ENCODE measurements at places on chromosomes 2 and 18. TPM values are rescaled to one million over a fixed set of nuclear protein-coding genes. Genes with fewer than 3 reads are reported as not detected.

NTSR2 gene
- total RNA-seq, result not detected

NT5DC4 gene
- total RNA-seq, result not detected

BOLL gene
- not detected for total RNA-seq

ARHGAP25 gene
- total RNA-seq, result 126 TPM

HMSD gene
- total RNA-seq, result 5.5 TPM

HOXD3 gene
- not detected for total RNA-seq

DNA sequence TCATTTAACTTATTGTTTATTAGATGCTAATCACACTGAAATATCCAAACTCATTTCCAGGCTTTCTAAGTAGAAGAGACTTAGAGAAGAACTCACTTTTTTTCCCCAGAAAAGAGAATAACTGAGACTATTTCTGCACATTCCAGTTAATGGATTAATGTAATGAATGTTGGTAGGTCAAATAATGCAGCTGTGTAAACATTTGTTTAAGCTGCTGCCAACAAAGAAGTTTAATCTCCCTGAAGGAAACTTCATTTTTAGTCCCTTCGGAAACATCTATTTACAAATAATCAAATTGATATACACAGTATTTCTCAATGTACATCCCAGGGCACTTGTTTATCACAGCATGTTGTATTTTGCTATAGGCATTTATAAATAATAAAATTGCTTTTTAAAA lies 126.9 kb downstream of the KCNS3 start:
- no peak overlapping the region for H3K4me3 ChIP-seq
- no peak overlapping the region for H3K27ac ChIP-seq
- no peaks in the 10 kb centered on the region for H3K27me3 ChIP-seq

GRCh38 chr18:51279367-51279984 lies 82.0 kb upstream of the MEX3C start:
- peaks cover 9% of the 10 kb centered on the region for H3K4me1 ChIP-seq
- H3K4me3 ChIP-seq, result no peak overlapping the region
- H3K27me3 ChIP-seq, result no peaks in the 10 kb centered on the region
- no peak for DNase-seq

GRCh38 chr2:61952288-61952687 lies 46.8 kb downstream of the COMMD1 start:
- no peaks in the 10 kb centered on the region for H3K27me3 ChIP-seq
- no peaks in the 10 kb centered on the region for H3K36me3 ChIP-seq
- H3K27ac ChIP-seq, result no peak overlapping the region
- H3K4me3 ChIP-seq, result no peak overlapping the region
- DNase-seq, result no peak

GRCh38 chr2:65334714-65335113 lies 97.7 kb downstream of the SPRED2 start:
- H3K27ac ChIP-seq, result no peak overlapping the region
- no peaks in the 10 kb centered on the region for H3K4me1 ChIP-seq
- DNase-seq, result no peak
- no peak overlapping the region for H3K4me3 ChIP-seq
- no peaks in the 10 kb centered on the region for H3K36me3 ChIP-seq

DNA sequence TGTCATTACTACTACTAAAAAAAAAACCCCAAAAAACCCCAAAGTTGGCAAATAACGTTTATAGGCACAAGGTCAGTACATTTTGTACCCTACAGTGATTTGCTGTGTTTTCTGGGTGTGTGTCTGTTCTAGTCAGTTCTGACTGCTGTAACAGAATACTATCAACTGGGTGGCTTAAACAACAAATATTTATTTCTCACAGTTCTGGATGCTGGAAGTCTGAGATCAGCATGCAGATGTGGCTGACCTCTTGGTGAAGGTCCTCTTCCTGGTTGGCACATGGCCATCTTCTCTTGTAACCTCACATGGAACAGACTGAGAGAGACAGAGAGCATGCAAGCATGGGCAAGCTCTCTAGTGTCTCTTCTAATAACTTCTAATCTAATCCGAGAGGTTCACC lies 103.1 kb downstream of the CERS6 start:
- no peaks in the 10 kb centered on the region for H3K27me3 ChIP-seq
- no peak overlapping the region for H3K4me3 ChIP-seq
- H3K36me3 ChIP-seq, result peaks cover 6% of the 10 kb centered on the region
- DNase-seq, result no peak

GRCh38 chr2:167336213-167336612 lies 447.9 kb downstream of the XIRP2 start:
- H3K4me1 ChIP-seq, result no peaks in the 10 kb centered on the region
- H3K27ac ChIP-seq, result no peak overlapping the region
- no peak overlapping the region for H3K4me3 ChIP-seq
- no peaks in the 10 kb centered on the region for H3K27me3 ChIP-seq
- no peaks in the 10 kb centered on the region for H3K36me3 ChIP-seq

GRCh38 chr2:3756306-3756705 lies 52.9 kb downstream of the DCDC2C start:
- H3K4me3 ChIP-seq, result no peak overlapping the region
- no peak overlapping the region for H3K27ac ChIP-seq
- H3K27me3 ChIP-seq, result no peaks in the 10 kb centered on the region
- H3K4me1 ChIP-seq, result no peaks in the 10 kb centered on the region
- no peak for DNase-seq
- H3K36me3 ChIP-seq, result no peaks in the 10 kb centered on the region

GRCh38 chr18:43093646-43094045 lies 21.8 kb downstream of the RIT2 start:
- no peak overlapping the region for H3K4me3 ChIP-seq
- H3K36me3 ChIP-seq, result no peaks in the 10 kb centered on the region
- no peak for DNase-seq
- no peak overlapping the region for H3K27ac ChIP-seq

DNA sequence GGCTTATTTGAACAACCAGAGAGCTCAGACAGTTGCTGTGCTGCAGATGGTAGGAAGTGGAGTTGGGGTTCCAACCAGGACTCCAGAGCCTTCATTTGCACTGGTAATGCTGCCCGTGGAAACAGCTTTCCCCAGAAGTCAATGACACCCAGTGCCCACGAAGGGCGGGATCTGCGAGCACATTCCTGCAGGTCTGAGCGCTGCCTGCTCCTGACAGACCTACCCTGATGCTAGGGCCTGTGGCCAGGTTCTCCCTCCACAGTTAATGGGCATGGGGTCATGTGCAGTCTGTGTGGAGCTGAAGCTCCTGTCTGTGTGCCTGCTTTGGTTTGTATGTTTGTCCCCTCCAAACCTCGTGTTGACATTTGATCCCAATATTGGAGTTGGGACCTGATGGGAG lies 299.0 kb upstream of the HS6ST1 start:
- H3K27me3 ChIP-seq, result peaks cover 15% of the 10 kb centered on the region
- no peak for DNase-seq
- no peak overlapping the region for H3K27ac ChIP-seq

GRCh38 chr2:206424134-206424533 lies 19.2 kb upstream of the ADAM23 start:
- H3K4me3 ChIP-seq, result no peak overlapping the region
- peaks cover 5% of the 10 kb centered on the region for H3K27me3 ChIP-seq
- no peak for DNase-seq
- H3K27ac ChIP-seq, result no peak overlapping the region
- no peaks in the 10 kb centered on the region for H3K4me1 ChIP-seq
- H3K36me3 ChIP-seq, result no peaks in the 10 kb centered on the region

DNA sequence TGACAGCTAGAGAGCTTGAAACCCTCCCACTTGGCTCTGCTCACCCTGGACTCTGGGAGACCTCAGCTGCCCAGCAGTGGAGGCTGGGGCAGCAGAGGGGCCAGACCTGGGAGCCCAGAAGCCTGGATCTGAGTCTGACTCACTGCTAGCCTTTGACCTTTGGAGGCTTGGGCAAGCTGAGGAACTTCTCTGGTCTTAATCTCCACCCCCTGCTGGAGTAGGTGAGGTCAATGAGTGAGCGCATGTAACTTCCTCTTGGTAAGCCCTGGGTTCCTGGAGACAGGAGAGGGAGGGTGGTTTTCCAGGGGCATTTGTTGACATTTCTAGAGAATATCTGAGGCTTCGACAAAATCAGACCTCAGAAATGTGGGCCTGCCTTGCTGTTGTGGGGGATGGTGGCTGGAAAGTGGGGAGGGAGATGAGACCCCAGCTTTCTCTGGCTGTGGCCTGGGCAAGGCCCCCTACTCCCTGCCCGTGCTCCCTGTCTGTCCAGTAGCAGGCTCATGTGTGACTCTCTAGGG lies 73.0 kb upstream of the YWHAQ start:
- H3K27ac ChIP-seq, result peak overlapping the region; percentile 84
- peak; percentile 64 for DNase-seq
- no peaks in the 10 kb centered on the region for H3K27me3 ChIP-seq
- no peak overlapping the region for H3K4me3 ChIP-seq
- peaks cover 64% of the 10 kb centered on the region for H3K4me1 ChIP-seq

DNA sequence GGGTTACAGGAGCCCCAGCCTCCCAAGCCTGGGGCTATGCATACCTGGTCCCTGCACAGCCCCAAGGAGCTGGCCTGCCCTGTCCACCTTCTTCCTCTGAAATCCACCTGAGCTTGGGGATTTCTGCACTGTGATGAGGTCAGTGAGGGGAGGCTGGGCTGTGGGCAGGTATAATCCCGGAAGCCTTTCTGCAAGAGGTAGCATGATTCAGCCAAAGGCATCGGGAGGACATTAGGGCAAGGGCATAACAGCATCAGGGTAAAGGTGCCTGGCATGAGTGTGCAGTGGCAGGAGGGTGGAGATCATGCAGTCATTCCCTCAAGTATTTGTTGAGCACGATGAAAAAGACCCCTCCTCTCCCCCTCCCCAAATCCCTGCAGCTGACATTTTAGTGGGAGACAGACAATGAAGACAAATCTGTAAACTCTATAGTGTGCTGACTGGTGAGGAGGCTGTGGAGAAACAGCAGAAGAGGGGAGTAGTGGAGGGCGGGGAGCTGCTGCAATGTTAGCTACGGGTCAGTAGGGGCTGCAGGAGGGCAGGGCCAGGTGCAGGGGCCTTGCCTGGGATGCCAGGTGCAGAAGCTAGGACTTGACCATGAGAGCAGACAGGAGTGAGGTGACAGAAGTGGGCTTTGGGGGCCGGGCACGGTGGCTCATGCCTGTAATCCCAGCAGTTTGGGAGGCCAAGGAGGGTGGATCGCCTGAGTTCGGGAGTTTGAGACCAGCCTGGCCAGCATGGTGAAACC lies 18.7 kb downstream of the ZFP36L2 start:
- no peak for DNase-seq
- no peak overlapping the region for H3K4me3 ChIP-seq
- H3K4me1 ChIP-seq, result peaks cover 4% of the 10 kb centered on the region

GRCh38 chr2:73134471-73134870 lies 21.7 kb upstream of the RAB11FIP5 start:
- H3K4me3 ChIP-seq, result no peak overlapping the region
- H3K27me3 ChIP-seq, result peaks cover 18% of the 10 kb centered on the region
- H3K4me1 ChIP-seq, result no peaks in the 10 kb centered on the region
- no peak overlapping the region for H3K27ac ChIP-seq
- no peak for DNase-seq
- no peaks in the 10 kb centered on the region for H3K36me3 ChIP-seq

GRCh38 chr2:237674731-237675276 lies 47.4 kb downstream of the LRRFIP1 start:
- peak overlapping the region; percentile 75 for H3K4me3 ChIP-seq
- peak; percentile 90 for DNase-seq
- H3K36me3 ChIP-seq, result no peaks in the 10 kb centered on the region
- H3K4me1 ChIP-seq, result peaks cover 47% of the 10 kb centered on the region

- peaks cover 86% of the 10 kb centered on the region for H3K4me1 ChIP-seq
- no peak overlapping the region for H3K4me3 ChIP-seq
- no peaks in the 10 kb centered on the region for H3K27me3 ChIP-seq
- no peak for DNase-seq
- H3K36me3 ChIP-seq, result peaks cover 58% of the 10 kb centered on the region
Observed at GRCh38 chr2:177255227-177255601, 9.3 kb downstream of the NFE2L2 start.

DNA sequence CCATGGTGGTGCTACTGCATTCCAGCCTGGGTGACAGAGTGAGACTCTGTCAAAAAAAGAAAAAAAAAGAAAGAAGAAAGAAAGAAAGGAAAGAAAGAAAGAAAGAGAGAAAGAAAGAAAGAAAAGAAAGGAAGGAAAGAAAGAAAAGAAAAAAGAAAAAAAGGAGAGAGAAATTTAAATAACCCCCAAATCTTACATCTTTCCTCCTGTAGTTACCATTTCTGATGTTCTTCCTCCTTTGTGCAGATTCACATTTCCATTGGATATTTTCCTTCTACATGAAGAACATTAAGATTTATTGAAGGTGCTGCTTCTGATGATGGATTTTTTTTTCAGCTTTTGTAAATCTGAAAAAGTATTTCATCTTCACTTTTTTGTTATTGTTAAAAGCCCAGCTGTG lies 97.4 kb upstream of the TGFA start:
- peaks cover 4% of the 10 kb centered on the region for H3K4me1 ChIP-seq
- H3K36me3 ChIP-seq, result no peaks in the 10 kb centered on the region
- H3K27me3 ChIP-seq, result peaks cover 46% of the 10 kb centered on the region
- H3K27ac ChIP-seq, result no peak overlapping the region
- H3K4me3 ChIP-seq, result no peak overlapping the region

DNA sequence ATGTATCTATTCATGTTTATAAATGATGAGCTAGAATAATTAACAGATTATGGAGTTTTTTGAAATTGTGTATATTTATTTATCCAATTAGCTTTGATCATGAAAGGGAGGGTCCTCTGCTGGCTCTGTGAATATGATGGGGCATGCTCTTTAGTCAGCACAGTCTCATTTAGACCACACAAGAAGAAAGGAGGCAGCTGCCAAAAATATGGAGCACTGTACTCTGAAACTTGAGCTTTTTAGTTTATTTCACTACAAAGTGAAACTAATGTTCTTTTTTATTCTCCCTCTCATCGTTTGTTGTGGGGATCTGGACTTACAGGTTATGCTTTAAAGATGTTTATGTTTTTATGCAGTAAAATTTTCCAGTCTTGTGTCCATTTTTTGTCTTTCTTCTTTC lies 266.9 kb upstream of the GULP1 start:
- H3K4me1 ChIP-seq, result no peaks in the 10 kb centered on the region
- H3K4me3 ChIP-seq, result no peak overlapping the region
- no peaks in the 10 kb centered on the region for H3K36me3 ChIP-seq
- no peak for DNase-seq

DNA sequence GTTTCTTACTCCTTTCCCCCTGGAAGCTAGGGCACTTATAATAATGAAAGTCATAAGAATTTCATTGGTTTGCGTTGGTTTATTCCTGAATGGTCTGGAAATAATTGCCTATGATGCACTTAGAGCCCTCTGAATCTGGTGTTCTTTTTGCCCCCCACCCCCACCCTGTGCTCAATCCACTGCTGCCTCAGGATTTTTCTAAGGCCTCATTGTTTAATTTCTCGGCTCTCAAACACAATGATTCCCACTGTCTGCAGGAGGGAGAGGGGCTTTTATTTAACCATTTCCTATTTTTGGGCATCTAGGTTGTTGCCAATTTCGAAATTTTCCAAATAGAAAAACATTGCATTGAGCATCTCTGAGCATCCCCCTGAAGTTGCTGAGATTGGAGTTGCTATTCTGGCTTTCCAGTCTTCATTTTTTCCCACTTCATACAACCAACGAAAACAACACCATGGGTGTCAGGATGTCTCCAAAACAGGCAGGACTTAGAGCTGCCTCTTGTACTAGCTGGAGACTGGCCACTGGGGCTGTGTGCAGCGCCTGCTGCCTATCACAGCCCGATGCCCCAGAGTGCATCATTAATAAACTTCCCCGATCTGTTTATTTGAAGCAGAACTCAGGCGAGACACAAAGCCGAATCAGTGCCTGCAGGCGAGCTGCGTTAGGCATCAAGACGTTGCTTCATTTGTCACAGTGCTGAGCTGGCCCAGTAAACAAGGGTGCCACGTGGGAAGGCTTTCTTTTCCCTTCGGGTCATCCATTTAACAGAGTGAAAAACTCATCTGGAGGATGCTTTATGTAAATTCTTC lies 1.8 kb upstream of the PCARE start:
- H3K27me3 ChIP-seq, result no peaks in the 10 kb centered on the region
- no peak for DNase-seq
- H3K4me1 ChIP-seq, result peaks cover 3% of the 10 kb centered on the region
- H3K36me3 ChIP-seq, result peaks cover 2% of the 10 kb centered on the region
- no peak overlapping the region for H3K4me3 ChIP-seq
